ENCODE measurements at places on chromosomes 12 and 14.

DNA sequence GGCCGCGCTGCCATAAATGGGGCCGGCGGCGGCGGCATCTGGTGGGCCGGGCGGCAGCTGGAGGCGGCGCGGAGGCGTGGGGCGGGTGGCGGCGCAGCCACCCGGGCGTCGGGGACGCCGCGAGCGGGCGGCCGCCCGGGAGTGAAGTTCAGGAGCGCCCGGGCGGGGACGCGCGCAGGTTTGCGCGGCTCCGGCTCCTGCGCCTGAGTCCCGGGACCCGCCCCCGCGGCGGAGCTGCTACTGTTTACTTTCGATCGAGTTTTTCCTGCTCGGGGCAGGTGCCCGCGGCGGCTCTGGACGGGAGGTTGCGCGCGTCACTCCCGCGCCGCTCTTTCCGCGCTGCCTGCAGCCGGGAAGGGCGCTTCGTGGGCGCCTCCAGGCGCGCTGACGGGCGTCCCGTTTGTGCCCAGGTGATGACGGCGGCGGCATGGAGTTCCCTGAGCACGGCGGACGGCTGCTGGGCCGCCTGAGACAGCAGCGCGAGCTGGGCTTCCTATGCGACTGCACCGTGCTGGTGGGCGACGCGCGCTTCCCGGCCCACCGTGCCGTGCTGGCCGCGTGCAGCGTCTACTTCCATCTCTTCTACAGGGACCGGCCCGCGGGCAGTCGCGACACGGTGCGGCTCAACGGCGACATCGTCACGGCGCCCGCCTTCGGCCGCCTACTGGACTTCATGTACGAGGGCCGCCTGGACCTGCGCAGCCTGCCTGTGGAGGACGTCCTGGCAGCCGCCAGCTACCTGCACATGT, at the start of gene ZBTB42:
TSS of gene ZBTB42 (plus strand) at position 331 of the 749 bp plus-strand sequence. CDS start at position 428, 97 bp downstream.
- DNase-seq = no peak

- DNase-seq = no peak
Measured at GRCh38 chr14:57493467-57494181, at the start of gene CCDC198. Gene CCDC198, minus strand, starts transcription at chr14:57493857. Its CDS starts 142 bp downstream, at chr14:57493715.

DNA sequence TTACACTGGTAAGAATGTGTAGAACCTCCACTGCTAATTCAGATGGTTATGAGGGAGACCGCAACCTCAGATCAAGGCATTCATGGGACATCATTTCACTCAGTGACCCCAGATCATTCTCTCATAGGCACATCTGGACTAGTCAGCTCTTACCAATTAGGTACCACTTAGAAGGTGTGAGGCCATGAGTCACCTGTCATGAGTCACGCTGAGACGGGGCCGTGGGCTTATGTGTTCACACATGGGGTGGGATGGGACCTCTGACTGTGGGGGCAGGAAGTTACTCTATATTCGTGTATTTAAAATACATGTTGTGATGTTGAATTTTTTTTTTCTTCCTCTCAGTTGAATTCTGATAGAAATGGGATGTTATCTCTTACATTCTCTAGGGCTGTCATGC, 55.9 kb downstream of the CCDC92 start:
- DNase-seq = no peak

DNA sequence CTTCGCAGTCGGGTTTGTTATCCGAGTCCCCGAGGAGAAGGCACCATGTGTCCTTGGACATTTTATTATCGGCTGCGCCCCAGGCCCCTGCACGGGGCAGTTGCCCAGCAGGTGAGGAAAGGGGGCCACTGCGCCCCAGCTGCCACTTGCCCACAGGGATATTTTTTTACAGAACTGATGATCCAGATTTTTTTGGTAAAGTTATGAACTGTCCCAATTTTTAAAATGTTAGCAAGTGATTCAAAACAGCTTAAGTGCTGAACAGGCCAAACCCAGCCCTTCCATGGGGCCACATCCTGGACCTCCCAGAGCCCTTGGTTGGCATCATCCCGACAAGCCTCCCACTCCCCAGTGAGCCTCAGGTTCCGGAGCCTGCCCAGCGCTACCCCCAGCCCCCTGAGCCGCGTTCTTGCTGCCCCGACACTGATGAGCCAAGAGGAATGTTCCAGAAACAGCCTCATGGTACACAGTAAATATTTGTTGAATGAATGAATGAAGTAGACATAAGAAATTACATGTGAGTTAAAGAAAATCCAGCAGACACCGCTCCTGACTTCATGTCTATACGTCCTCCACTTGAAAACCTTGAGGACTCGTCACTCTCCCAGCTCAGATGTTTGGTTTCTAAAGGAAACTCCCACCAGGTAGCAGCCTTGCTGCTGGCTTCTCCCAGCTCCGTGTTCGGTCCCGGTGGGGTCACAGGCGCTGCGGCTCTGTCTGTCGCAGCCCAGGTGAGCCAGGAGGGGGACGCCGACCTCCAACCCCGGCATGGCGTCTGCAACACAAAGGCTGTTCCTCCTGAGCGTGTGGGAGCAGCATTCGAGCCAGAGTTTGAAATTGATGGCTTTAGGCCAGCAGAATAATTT, 88.5 kb downstream of the ADGRD1 start:
- DNase-seq = no peak

GRCh38 chr12:96493106-96493505, 3.7 kb downstream of the CFAP54 start:
- no peak for DNase-seq

DNA sequence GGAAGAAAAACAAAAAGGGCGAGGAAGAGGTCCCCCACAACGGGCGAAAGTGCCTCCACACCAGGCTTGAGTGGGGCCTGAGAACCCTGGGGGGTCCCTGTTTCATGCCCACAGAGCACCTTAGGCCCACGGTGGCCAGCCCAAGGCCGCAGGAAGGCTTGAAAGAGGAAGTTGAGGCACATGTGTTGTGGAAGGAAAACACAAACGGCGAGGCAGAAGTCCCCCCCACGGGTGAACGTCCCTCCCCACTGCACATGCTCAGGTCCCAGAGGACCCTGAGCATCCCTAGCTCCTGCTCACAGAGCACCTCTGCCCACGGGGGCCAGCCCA, 371.5 kb downstream of the ALG10 start:
- no peak for DNase-seq

- DNase-seq = no peak
Measured at GRCh38 chr14:104515059-104515810, 64.3 kb upstream of the C14orf180 start.

DNA sequence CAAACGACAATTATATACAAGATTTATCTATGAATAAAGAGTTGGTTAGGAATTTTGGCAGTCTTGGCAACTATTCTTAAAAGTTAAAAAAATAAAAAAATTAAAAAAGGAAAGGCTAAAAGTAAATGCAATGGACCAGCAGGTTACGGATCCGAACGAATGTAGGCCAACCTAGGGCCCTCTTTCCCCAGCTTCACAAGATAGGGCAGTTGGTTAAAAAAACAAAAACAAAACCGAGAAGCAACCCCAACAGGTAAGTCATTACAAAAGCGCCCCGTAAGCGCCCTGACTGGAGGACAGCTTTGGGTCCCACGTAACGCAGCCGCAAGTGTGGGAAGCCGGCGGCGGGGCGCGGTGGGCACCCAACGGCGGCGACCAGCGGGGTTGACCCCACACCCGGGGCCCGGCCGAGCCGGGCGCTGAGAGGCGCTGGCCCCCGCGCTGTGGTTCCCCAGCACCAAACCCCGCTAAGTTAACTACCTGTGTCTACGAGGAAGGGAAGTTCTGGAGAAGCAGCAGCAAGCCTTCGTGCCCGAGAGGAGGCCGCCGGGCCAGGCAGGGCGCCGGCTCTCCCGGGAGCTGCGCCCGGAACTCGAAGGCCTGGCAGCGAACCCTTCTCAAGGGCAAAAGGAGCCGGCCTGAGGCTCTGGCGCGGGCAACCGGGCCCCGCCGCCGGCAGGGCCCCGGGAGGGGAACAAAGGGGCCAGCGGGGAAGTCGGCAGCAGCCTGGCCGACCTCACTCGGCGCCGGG, 882 bp downstream of the HECTD1 start:
- DNase-seq = peak; percentile 53

DNA sequence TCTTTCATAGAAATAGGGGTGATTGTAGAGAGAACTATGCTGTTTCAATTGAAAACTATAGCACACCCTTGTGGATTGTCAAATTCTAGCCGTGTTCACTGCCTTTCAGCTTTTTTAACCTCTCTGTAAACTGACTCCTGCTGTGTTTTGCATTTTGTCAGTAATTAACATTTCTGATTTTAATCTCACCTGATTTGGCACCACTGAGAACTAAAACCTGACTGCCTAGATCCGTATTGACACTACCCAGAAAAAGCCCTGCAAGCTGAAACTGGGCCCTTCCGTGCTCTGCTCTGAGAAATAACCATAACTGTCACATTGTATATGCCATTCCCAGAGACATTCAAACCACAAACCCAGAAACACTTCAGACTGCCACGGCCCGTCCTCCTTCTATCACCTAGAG, 26.6 kb upstream of the ETV6 start:
- DNase-seq = peak; percentile 27

- DNase-seq = no peak
Measured at GRCh38 chr12:107356266-107356936, 263.1 kb upstream of the CRY1 start.

GRCh38 chr12:62848418-62848817, 86.5 kb downstream of the PPM1H start:
- DNase-seq = no peak

DNA sequence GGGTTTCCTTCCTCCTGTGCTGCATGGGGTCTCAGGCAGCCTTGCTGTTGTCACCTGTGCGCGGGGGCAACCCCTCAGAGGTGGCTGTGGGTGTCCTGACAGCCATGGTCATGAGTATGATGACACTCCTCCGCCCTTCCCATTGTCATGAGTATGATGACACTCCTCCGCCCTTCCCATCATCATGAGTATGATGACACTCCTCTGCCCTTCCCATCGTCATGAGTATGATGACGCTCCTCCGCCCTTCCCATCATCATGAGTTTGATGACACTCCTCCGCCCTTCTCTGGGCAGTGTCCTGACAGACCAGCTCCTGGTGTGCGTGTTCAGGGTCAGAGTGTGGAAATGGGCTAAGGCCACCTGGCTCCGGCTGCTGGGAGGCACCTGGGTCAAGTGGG, 40.0 kb downstream of the FBRSL1 start:
- DNase-seq = no peak

- DNase-seq = no peak
Measured at GRCh38 chr12:79083181-79083580, 218.6 kb downstream of the SYT1 start.

- no peak for DNase-seq
Measured at GRCh38 chr14:105201156-105201924, 20.2 kb upstream of the NUDT14 start.

- DNase-seq = peak; percentile 1
Measured at GRCh38 chr14:97707603-97708002, 910.4 kb downstream of the VRK1 start.

GRCh38 chr12:116639765-116640164, 80.6 kb downstream of the MAP1LC3B2 start:
- no peak for DNase-seq

- DNase-seq = no peak
Measured at GRCh38 chr14:96515731-96516130, 13.5 kb downstream of the PAPOLA start.

- no peak for DNase-seq
Measured at GRCh38 chr14:69675245-69675583, 63.8 kb downstream of the SUSD6 start.

DNA sequence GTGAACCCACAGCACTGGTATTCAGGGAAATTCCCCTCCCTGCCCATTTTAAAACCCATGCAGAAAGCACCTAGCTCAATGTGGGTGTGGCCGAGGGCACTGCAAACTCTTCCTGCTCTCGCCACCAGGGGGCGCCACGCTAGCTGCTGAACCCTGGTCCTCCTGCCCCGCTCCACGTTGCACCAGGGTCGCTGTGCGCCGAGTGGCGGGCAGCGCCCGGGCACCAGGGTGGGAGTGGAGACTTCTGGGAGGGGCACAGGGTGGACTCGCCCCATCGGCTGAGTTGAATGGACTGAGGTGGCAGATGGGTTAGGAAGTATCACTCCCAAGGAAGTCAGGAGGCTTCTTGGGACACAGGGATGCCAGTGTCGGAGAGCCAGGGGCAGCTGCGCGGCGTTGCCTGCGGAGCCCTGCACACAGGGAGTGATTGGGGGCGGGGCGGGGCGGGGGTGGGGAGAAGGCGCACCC, 48.1 kb upstream of the BCL11B start:
- DNase-seq = peak; percentile 73

- no peak for DNase-seq
Measured at GRCh38 chr12:122244565-122245371, 18.9 kb upstream of the DIABLO start.

- DNase-seq = no peak
Measured at GRCh38 chr14:33800735-33801163, 150.1 kb downstream of the EGLN3 start.

- no peak for DNase-seq
Measured at GRCh38 chr14:105912641-105913180, 386.3 kb downstream of the TMEM121 start.

DNA sequence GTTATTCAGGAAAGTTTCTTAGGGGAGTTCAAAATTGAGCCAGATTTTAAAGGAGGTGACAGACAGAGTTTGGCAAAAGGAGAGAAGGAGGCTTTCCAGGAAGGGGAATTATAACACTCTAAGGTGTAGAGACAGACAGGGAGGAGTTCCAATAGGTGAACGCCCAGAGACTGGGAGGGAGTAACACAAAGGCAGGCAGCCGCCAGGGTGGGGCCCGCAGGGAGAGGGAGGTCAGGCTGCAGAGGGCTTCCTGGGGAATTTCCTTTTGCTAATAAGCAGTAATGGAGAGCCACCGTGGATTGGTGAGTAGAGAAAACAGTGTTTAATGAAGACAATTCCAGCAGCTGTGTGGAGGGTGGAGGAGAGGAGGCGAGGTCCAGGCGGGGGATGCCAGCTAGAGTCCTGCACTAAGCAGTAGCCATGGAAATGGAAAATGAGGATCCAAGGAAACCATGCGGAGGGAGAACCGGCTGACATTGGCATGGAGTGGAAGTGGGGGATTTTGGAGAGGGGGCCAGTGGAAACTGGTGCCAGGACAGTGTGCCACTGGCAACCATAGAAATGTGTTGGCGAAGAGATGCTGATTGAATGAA, 22.2 kb downstream of the GRIN2B start:
- DNase-seq = no peak

DNA sequence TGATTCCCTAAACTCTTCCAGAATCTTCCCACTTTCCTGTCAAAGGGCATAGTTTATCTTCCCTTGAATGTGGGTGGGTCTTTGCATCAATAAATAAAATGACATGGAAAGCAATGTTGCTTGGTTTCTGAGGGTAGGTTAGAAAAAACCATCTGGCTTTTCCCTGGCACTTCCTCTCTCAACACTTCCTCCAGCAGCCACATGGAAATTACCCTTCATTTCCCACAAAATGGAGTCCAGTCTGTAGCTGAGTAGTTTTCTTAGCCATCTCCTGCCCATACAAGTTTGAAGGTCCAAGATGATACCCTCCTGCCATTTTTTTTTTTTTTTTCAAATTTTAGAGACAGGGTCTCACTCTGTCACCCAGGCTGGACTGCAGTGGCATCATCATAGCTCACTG, 11.1 kb upstream of the NDUFA12 start:
- DNase-seq = no peak

- DNase-seq = no peak
Measured at GRCh38 chr12:48030173-48030650, 25.9 kb upstream of the COL2A1 start.

Data from NAMALWA (cell line).